ENCODE measurements at places on chromosomes 11 and 22.
A peak's percentile ranks its signal among the peaks of the same experiment; 100 is the strongest.

DNA sequence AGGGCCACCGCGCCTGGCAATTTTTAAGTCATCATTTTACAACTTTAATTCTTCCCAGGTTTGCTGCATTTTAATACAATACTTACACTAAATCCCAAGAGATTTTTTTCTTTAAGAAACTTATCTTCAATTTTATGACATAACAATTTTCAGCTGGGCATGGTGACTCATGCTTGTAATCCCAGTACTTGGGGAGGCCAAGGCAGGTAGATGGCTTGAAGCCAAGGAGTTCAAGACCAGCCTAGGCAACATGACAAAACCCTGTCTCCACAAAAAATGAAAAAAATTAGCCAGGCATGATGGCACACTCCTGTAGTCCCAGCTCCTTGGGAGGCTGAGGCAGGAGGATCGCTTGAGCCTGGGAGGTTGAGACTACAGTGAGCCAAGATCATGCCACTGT, 38.8 kb downstream of the CLDN25 start:
- DNase-seq, result no peak

DNA sequence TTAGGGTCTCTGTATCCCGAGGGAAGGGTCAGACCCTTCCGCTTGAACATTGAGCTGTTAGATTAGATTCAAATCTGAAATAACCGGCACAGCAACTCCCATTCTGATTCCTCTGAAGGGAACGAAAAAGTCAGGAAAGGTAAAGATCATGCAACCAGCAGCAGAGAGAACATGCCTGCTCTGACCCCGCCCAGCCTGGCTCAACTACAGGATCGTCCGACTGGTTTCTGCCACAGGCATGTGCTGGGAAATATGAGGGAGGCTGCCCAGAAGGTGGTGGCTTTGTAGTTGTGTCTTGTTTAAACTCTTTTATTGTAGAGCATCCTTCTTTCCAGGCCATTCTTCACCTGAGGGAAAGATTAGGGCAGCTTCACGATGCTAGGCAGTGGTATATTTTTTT, 5.0 kb upstream of the MTNR1B start:
- no peak for DNase-seq

GRCh38 chr22:35037089-35037488, 28.9 kb upstream of the ISX start:
- DNase-seq, result no peak

- DNase-seq, result no peak
Observed at GRCh38 chr22:31818481-31819392, 64.9 kb downstream of the DEPDC5 start.

- no peak for DNase-seq
Observed at GRCh38 chr11:46006418-46007070, 84.1 kb downstream of the LARGE2 start.

GRCh38 chr11:6618117-6619003, 862 bp downstream of the TPP1 start:
- DNase-seq, result no peak

DNA sequence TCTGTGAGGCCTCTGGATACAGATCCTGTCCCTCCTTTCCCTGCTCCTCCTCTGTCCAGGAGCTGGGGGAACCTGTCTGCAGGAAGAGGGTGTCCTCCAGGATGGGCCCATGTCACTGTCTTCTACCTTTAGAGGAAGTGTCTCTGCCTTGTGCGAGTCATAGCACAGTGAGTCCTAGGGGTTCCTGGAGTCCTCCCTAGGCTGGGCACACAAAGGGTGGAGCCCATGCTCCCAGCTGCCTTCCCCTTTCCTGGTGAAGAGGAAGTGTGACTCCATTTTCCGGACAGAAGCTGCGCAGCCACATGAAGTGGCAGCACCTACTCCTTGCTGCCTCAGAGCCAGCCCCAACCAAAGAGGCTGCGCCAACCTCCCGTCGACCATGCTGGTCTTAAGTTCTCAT, 112.2 kb downstream of the CTTN start:
- no peak for DNase-seq

DNA sequence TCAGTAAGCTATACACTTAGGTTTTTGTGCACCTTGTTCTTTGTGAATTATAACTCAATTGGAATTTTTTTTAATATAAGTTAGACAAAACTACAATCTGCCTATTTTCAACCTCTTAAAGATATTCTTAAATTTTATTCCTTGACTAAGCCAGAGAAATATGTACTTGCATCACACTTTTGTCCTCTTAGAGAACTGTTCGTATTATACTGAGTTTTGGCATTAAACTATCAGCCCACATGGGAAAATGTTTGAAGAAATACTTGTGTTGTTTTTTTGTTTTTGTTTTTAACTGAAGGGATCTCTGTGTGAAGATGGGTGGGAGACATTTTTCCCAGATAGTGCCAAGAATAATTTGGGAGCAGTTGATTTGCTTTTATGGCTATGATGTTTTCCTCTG, 25.3 kb downstream of the CEP295 start:
- no peak for DNase-seq

GRCh38 chr11:17683377-17684161, 35.8 kb upstream of the MYOD1 start:
- no peak for DNase-seq

- DNase-seq, result no peak
Observed at GRCh38 chr22:40434106-40434505, 63.7 kb downstream of the SGSM3 start.

DNA sequence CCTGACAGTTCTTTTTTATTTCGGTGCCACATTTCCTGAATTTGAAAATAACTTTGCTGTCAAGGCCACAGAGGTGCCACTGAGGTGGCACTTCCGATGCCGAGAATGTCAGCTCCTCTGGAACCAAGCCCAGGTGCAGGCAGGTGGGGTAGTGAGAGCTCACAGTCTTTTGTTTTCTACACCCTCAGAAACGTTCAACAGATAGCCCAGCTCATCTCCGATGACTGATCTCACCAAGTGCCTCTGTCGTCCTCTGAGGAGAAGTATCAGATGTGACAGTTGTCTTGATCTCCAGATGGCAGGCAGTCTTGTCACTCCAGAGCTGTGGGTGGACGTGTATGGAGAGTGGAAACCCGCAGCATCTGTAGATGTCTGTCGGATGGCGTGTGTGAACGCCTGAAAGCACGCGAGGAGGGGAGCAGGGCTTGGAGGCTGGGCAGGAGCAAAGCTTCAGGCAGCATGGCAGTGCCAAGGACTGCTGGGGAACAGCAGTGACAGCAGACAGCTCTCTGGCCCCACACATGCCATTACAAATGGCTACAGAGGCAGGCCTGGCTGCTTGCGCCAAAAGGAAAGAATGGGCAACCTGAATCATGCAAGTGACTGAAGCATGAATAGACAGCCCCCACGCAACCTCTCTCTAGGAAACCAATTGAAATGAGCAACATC, 877.0 kb downstream of the OPCML start:
- DNase-seq, result no peak

- DNase-seq, result peak; percentile 77
Observed at GRCh38 chr11:9459667-9460321, 1.0 kb upstream of the ZNF143 start.

Measured in Right ventricle myocardium inferior (tissue), 1 donor.